Activated T-cell treated with anti-CD3 and anti-CD28 coated beads for 4 hours (primary cell): ENCODE measurements at places on chromosomes 6 and 20.
A peak's percentile ranks its signal among the peaks of the same experiment; 100 is the strongest.

DNA sequence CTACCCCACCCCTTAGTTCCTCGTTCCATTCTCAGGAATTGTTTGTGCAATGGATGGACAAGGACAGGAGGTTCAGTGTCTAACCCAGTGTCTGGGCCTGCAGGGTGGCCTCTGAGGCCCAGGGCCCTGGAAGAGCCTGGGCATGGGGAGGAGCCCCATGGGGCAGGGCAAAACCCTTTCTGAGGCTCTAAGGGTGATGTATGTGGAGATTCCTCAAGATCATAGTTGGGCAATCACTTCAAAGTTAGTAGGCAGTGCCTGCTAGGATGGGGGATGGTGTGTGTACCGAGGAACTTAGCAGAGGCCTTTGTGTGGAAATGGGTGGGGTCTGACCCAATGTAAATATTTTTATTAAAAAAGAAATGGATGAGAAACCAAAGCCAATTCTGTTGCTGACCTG lies 6.7 kb upstream of the C2 start:
- DNase-seq: no peak

DNA sequence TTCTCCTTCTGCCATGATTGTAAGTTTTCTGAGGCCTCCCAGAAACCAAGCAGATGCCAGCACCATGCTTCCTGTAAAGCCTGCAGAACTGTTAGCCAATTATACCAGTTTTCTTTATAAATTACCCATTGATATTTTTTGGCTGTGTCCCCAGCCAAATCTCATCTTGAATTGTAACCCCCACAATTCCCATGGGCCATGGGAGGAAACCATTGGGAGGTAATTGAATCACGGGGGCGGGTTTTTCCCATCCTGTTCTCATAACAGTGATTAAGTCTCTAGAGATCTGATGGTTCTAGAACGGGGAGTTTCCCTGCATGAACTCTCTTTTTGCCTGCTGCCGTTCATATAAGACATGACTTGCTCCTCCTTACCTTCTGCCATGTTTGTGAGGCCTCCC lies 788.5 kb downstream of the C6orf118 start:
- no peak for DNase-seq

DNA sequence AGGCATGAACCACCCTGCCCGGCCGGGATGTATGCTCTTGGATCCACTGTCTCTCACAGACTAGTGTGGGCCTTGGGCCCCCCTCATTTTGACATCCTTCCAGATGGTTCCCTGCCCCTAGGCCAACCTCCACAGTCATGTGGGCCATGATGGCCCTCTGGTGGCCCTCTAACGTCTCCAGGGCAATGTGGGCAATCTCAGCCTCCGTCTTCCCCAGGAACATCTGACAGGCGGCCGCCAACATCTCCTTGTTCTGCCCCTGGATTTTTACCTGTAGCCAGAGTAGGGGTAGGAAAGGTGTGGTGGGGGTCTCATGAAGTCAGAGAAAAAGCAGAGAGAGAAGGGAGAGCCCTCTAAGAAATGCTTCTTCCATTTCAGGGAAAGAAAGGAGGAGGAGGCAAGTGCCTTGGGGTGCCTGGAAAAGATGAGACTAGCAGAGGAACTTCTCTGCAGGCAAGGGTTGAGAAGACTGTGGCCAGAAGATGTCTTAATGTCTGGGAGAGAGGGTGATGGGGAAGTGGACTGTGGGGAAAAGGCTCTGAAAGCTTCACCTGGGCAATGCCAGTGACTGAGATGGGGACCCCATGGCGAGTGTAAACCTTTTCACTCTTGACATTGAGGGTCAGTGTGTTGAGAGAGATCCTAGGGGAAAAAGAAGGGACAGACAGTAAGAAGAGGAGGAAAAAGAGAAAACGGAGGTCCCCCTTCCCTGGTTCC lies 1.3 kb downstream of the FLOT1 start:
- peak; percentile 52 for DNase-seq

GRCh38 chr6:110619275-110619908 lies 143.0 kb upstream of the SLC22A16 start:
- DNase-seq: no peak

- DNase-seq: no peak
Observed at GRCh38 chr6:159056003-159056402, 11.2 kb upstream of the TAGAP start.

DNA sequence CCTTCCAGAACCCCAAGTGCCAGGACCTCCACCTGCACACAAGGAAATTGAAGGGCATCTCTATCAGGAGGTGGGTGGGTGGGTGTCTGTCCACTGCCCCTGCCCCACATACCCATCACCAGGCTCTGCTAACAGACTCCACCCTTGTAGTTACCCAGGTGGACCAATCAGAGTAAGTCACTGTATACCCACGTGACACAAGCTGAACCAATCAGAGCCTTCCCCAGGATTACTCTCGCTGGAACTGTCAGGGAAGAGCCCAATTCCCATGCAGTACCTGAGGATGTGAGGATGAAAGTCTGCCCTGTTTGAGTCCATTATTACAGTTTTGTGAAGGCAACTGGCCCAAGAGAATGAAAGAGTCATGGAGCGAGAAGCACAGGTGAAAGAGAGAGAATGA lies 4.2 kb downstream of the OCSTAMP start:
- DNase-seq: no peak

- DNase-seq: no peak
Observed at GRCh38 chr6:3715285-3715684, 36.2 kb downstream of the PXDC1 start.

- peak; percentile 11 for DNase-seq
Observed at GRCh38 chr6:28896505-28897368, 27.0 kb downstream of the TRIM27 start.

- DNase-seq: no peak
Observed at GRCh38 chr6:19370831-19371230, 466.3 kb upstream of the ID4 start.

- DNase-seq: no peak
Observed at GRCh38 chr20:49228676-49229075, 9.5 kb downstream of the DDX27 start.

DNA sequence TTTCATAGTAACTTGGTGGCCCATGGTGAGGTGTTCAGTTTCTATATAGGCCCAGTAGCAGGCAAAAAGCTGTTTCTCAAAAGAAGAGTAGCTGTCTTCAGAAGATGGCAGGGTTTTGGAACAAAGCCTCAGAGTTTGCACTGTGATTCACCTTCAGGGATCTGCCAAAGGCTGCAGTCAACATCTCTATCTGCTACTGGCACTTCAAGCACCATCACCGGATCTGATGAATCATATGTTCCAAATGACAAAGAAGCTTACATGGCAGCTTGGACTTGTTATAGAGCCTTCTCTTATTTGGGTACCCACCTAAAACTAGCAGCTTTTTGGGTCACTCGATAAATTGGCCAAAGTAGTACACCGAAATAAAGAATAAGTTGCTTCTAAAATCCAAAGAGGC lies 39.5 kb downstream of the PKIB start:
- no peak for DNase-seq

DNA sequence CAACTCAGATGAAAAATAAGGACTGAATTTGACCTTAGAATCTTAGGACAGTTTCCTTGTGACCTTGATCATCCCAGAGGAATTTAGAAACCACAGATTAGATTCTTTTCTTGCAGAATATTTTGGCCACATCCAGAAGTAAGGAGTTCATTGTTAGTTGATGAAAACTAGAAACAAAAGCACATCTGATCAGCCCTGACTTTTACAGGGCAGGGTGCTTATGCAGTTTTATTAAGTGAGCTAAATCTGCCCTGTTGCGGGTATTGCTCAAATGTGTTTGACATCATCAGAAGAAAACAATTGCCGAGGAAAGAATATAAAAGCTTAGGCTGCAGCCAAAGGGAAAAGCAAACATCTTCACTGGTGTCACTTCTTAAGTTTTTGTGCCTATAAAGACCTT lies 100.8 kb downstream of the MTFR2 start:
- no peak for DNase-seq

DNA sequence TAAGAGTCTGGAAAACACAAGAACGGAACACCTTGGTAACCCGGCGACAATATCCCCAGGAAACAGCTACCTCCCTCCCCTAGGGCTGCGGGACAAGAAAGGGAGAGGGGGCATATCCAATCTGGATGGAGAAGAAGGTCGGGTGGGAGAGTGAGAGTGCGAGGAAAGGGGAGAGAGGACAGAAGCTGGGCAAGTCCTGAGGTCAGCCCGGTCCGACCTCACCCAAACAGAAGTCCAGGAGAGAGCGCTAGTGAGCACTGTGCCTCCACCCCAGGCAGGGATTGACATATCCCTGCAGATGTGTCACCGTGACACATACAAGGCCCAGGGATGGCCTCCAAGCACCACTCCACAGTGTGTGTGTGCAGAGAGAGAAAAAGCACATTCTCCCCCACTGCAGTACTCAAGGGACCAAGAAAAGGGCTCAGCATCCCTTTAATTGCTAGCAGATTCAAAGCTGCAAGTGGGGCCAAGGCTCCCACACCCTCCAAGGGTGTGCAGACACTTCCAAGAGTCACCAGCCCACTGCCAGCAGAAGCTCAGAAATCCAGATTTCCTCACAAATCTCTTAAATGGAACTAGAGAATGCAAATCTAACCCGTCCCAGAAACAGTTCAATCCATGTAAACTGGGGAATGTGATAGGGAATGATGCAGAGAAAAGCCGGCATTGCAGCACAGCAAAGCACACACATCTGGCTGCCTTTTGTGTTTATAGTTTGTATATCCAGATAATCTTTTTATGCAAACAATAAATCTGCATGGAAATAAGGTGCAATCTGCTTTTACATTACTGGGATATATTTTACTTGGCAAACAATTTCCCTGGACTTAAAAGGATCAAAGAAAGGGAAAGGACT lies 3.1 kb downstream of the PXDC1 start:
- no peak for DNase-seq

DNA sequence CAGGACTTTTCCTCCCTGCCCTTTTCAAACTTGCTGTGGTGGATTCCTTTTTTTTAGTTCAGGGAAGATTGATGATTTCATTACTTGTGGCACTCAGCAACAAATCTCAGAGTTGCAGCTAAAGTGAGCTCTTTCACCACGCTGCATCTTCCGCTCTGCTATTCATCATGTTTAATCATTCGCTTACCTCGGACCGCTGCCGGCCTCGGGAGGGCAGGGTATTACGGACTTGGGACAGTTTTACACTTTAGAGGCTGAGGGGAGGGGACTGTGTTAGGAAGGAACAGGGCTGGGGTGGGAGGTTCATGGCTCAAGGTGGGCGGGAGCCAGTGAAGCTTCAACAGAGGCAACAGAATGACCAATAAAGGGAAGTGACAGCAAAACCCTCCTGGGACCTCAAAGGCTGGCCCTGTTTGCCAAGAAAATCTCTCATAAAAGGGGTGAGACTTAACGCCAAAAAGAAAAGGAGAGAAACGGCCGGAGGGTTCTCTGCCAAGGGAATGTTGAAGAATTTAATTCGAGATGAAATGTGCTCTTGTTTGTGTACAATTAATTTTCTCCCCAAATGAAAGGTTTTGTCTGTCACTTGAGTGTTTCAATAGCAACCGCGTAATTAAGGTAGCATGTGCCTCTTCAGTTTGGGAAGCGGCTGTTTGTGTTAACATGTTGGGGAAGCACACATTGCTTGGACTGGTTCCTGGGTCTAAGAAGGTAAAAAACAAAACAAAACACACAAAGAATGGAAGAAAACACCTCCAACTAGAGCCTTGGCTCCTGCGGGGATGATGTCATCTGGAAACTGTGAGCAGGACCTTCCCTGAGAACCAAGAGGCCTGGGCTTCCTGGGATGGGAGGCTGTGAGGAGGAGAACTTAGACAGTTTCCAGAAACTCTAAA lies 72.5 kb upstream of the SULF2 start:
- DNase-seq: no peak

GRCh38 chr20:10654630-10655029 lies 19.2 kb downstream of the JAG1 start:
- no peak for DNase-seq

DNA sequence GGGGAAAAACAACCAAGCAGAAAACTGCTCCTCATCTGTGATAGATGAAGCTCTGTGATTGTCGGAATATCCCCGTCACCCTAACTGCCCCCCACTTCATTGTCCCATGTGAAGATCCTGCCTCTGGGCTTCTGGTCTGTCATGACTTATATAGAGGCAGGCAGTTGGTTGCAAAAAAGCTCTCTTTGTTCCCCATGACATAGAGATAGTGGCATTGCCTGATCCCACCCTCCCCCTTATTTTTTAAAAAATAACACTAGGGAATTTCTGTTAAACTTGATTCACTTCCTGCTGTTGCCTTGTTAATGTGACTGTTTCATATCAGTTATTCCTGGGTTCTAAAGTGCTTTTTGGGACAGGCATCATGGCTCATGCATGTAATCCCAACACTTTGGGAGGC lies 203.1 kb downstream of the JARID2 start:
- DNase-seq: no peak

DNA sequence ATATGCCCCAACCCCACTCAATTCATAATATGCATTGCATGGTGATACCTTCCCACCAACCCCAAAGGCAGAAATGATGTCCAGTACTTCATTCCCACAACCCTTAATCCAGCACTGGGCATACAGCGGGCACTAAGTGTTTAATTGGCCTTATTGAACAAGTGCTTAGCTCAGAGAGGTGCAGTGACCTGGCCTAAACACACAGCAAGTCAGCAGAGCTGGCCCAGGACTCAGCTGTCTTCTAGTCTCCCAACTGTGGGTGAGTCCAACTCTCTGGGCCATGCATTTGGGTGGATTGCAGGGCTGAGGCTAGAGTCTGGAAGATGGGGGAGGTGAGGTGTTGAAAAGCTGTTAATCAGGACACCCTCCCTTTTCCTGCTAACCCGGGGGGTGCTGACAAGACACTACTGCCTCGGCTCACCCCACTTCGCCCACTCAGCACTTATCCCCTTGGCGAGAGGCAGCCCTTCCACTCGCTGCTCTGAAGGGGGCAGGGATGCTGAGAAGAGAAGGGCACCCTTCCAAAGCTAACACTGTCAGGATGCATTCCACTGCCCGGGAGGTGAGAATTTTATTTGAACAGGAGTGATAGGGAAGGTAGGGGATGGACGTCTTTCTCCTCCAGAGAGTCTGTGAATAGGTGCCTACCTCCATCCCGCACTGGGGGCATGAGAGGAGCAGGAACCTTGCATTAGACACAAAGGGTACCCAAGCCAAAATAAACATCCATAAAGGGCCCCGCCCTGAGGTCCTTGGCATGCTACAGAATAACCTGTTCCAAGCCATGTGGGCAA lies 14.2 kb downstream of the KCNK5 start:
- no peak for DNase-seq

GRCh38 chr6:125932451-125932795 lies 24.1 kb upstream of the HINT3 start:
- DNase-seq: no peak

GRCh38 chr6:91149956-91150705 lies 563.3 kb upstream of the MAP3K7 start:
- no peak for DNase-seq

- DNase-seq: no peak
Observed at GRCh38 chr6:56746767-56747504, 104.2 kb upstream of the DST start.

- no peak for DNase-seq
Observed at GRCh38 chr6:116557893-116558292, 4.3 kb downstream of the CALHM4 start.
